GM10248 (cell line): ENCODE measurements at places on chromosomes 4 and X.

- peak; percentile 67 for DNase-seq
Measured at GRCh38 chr4:104494822-104495559, at the start of gene CXXC4. CXXC4 (minus strand) TSS chr4:104494894; CDS start chr4:104491802, 3,092 bp downstream.

DNA sequence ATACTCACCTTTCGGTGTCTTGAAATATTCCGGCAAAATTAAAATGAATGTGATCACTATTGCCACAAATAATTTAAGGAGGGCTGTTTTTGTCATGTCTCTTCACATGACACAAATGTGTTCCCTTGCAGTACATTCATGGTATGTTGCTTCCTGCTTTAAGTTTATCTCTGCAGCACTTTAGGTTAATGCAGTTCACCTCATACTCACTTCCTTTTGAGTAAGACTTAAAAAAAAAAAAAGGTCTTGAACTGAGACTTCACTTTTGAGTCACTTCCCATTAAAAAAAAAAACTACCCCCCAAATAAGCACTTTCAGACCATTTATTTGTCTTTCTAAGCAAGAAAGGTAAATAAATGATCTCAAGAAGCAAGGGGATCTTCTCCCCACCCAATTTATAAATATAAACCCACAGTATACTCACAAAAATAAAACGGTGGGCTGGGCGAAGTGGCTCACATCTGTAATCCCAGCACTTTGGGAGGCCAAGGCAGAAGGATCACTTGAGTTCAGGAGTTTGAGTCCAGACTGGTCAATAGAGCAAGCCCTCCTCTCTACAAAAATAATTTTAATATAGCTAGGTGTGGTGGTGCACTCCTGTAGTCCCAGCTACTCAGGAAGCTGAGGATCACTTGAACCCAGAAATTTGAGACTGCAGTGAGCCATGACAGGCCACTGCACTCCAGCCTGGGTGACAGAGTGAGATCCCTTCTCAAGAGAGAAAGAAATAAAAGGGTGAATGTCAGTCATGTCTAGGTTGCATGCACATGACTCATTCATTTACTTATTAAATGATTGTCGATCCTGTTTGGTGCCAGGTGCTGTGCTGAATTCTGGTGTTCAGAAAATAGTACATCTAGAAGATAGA is at the start of gene TMEM156:
Gene TMEM156, minus strand, starts transcription at position 192 of the 868 bp plus-strand sequence. Its CDS starts 96 bp downstream, at position 96.
- DNase-seq, result peak; percentile 63

DNA sequence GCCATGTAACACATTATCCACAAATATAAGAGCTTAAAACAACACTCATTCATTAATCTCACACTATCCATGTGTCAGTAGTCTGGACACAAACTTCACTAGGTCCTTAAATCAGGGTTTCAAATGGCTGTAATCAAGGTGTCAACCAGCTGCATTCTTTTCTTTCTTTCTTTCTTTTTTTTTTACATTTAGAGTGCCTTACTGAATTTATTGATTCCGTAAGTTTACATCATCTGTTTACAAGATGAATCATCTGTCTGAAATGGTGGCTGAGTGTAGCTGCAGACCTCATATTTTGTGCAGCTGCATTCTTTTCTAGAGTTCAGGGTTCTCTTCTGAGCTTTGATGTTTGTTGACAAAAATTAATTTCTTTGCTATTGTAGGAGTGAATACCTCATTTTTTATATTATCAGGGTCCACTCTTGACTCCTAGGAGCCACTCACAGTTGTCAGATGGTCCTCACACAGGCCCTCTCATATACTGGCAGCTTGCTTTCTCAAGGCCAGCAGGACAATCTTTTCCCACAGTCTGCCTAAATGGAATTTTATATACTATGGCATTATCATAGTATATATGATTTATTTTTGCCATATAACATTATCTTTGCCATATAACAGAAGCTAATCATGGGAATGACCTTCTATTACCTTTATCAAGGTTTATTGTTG is 37.8 kb downstream of the SPOCK3 start:
- DNase-seq, result no peak

DNA sequence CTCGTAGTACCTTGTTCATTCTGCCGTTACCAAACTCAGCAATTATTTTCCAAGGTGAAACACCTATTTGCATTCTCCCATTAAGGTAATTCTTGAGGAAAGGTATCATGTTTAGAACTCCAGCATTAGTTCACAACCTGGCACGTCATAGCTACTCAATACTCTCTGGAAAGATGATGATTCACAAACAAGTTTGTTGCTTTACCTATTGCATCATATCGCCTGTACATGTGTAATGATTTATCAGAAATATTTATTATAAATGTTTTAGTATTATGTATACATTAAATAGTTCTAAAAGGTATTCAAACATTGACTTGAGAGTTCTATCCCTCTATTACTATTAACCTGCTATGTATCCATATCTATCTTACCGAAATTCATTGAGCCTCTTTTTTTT is 658.3 kb upstream of the PITX2 start:
- DNase-seq, result no peak

- peak; percentile 18 for DNase-seq
Measured at GRCh38 chr4:86557526-86557925, 36.6 kb upstream of the PTPN13 start.

DNA sequence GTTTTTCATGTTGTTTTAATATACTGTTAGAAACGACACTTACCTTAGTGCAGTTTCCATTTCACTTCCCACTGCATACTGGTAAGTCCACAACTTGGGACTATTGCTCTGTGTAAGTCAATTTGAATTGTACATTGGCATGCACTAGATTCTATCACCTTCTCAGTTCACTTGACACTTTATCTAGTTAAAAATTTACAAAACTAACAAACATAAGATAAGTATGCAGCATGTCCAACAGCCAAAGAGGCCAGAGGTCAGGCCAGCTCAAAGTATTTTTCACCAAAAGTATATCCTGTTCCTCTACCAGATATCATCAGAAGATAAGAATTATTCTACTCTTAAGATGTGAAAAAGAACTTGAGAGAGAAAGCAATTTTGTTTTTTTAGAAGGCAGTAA is 75.9 kb downstream of the QRFPR start:
- no peak for DNase-seq

DNA sequence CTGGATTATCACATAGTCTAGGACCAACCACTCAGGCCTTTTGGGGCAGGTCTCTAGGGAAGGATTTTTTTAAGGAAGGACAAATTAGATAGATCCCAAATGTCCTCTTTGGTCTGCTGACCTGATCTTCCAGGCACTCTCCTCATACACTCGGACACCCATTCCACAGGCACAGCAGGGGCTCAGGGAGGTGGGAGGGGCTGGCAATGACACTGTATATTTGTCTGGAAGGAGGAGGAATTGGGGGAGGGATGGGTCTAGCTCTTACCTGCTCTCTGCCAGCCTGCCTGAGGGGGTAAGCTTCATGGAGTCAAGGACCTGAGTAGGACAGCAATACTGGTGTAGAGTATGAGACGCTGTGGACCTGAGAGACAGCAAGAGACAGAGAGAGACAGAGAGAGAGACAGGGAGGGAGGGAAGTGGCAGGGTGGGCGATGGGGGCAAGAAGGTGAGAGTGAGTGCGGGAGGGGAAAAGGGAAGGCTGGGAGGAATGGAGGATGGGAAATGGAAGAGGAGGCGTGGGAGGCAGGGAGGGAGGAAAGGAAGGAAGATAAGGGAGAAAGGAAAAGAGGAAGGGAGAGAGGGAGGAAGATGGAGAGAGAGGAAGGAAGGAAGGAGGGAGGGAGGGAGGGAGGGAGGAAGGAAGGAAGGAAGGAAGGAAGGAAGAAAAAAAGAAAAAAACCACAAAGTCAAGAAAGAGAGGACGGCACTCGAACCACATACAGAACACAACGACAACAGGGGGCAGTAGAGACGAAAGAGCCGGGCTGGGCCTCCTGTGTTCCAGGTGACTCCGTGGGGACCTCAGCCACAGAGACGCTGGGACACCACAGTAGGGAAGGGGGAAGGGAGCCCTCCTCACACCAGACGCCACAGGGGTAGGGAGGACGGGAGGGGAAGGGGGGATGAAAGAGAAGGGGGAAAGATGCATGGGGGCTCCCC is 1.8 kb downstream of the IQSEC2 start:
- no peak for DNase-seq

GRCh38 chr4:116438981-116439729 is 646.2 kb downstream of the TRAM1L1 start:
- no peak for DNase-seq

- no peak for DNase-seq
Measured at GRCh38 chr4:137025484-137026059, 506.7 kb downstream of the PCDH18 start.

DNA sequence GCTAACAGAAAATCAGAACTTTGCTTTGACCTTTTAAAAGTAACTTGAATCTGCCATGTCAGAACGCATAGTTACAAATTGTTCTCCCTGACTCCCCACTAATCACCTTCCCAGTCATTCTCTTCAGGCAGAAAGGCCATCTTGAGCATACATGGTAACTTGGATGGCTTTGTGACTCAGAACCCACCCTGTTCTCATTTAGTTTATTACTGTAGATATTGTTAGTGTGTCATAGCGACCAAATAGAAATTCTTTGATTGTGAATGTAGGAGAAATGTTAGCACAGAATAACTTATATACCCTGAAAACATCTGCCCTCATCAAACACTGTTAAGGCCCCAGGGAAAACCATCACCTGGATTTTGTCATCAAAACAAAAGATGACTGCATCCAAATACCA is 382.0 kb downstream of the MAGEB5 start:
- DNase-seq, result no peak

DNA sequence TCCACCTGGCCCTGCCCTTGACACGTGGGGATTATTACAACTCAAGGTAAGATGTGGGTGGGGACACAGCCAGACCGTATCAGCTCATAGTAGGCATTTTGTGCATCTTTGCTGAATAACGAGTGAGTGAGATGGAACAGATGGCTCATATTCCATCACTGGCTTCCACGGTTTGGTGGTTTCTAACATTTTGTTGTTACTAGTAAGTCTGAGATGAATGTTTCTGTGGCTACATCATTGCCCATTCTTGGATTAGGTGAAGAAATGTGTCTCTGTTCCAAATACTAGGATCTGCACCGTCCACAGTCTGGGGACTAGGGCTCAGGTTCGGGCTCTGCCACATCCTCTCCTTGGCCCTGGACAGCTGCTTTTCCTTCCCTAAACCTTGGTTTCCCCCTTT is 3.6 kb downstream of the ABLIM2 start:
- DNase-seq, result no peak

GRCh38 chrX:54808605-54809483 is 1.3 kb downstream of the MAGED2 start:
- peak; percentile 94 for DNase-seq

- DNase-seq, result no peak
Measured at GRCh38 chr4:48558819-48559218, 68.8 kb downstream of the ZAR1 start.

DNA sequence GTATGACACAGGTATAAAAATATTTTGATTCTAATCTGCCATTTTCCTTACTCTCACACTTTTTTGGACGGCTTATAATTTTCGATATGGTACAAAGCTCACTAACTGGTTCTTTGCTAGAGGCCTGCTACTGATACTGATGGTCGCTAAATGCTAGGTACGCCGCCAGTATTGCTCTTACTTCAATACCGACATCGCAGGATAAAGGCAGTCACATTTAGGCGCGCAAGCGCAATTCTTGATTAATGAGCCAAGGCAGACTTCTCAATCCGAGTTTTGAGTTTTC is 557 bp upstream of the USP38 start:
- no peak for DNase-seq

DNA sequence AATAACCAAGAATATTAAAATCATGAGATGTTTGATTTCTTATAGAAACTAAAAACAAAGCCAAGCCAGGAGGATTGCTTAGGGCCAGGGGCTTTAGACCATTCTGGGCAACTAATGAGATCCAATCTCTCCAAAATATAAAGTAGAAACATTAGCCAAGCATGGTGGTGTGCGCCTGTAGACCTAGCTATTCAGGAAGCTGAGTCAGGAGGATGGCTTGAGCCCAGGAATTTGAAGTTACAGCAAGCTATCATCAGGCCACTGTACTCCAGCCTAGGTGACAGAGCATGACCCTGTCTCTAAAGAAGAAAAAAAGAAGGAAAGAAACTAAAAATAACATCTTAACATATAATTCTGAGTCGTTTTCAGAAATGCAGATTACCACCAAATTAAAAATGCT is 96.7 kb downstream of the NAF1 start:
- no peak for DNase-seq

GRCh38 chr4:154807042-154807630 is 26.1 kb downstream of the RBM46 start:
- no peak for DNase-seq

GRCh38 chrX:40721489-40722106 is 13.7 kb downstream of the MED14 start:
- no peak for DNase-seq

DNA sequence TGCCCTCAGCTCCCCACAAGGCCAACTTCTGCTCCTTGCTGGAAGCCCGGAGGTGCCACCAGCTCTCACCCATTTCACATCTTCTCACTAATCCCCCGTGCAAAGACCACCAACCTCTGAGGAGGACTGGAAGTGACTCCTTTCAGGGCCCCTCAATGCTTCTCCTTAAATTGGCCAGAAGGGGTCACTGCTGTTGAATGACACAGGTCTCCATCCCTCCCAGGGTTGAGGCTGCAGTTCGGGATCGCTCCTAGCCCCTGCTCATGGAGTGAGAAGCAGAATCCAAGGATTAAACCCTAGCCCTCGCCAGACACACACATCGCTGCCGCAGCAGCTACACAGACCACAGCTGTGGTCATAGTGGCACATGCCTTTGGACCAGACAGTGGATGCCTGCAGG is 279.5 kb upstream of the TAPT1 start:
- DNase-seq, result no peak

- peak; percentile 50 for DNase-seq
Measured at GRCh38 chrX:46573331-46573891, at the start of gene CHST7. CHST7 (plus strand) TSS chrX:46573765; CDS start chrX:46573932, 167 bp downstream.

- DNase-seq, result no peak
Measured at GRCh38 chr4:8553216-8553615, 27.0 kb upstream of the GPR78 start.

- no peak for DNase-seq
Measured at GRCh38 chr4:17081179-17081578, 182.7 kb upstream of the LDB2 start.

DNA sequence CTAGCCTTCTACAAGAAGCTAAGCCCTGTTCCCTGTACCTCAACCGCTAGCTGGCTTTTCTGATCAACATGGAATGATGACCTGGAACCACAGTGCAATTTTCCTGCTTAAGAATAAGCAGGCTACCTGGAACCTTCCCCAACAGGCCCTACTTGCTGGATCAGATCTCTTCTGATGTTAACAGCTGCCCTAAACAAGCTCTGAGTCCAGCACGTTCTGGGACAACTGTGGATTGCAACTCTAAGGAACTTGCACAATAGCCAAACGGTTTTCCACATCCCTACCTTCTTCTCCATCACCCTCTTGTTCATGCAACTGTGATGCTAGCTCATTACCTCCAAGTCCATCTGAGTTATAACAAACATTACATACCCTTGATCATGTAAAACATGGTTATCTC is 19.8 kb downstream of the ATP8A1 start:
- no peak for DNase-seq

- no peak for DNase-seq
Measured at GRCh38 chr4:1597021-1597931, 86.8 kb downstream of the FAM53A start.

GRCh38 chr4:37885496-37885895 is 5.4 kb upstream of the TBC1D1 start:
- peak; percentile 29 for DNase-seq
